Caki2 (cell line): ENCODE measurements at places on chromosomes 4 and X. TPM values are rescaled to one million over a fixed set of nuclear protein-coding genes. Genes with fewer than 3 reads are reported as not detected.

FRMPD3 gene
- total RNA-seq: 0.03 and 0.54 TPM in 2 replicates

AWAT2 gene
- total RNA-seq: not detected in 2 replicates

USP51 gene
- total RNA-seq: 0.06 and 0.14 TPM in 2 replicates

PIGA gene
- 3.9 and 17.0 TPM in 2 replicates for total RNA-seq

USP11 gene
- 15.8 and 39.1 TPM in 2 replicates for total RNA-seq

CXCL1 gene
- 2.7 TPM in 1 of 2 replicates, not detected in the other for total RNA-seq
